ENCODE measurements at places on chromosomes 3 and 15. TPM values are rescaled to one million over a fixed set of nuclear protein-coding genes. Genes with fewer than 3 reads are reported as not detected.

ANKRD34C gene
- not detected for total RNA-seq

THBS1 gene
- 341 TPM for total RNA-seq

DUOX2 gene
- under 0.01 TPM for total RNA-seq

PPP1R14D gene
- total RNA-seq, result not detected

LEKR1 gene
- total RNA-seq, result 4.8 TPM

DAZL gene
- total RNA-seq, result not detected

SPESP1 gene
- total RNA-seq, result 6.8 TPM

CSPG4 gene
- 10.3 TPM for total RNA-seq

MUC4 gene
- total RNA-seq, result 0.30 TPM

FYTTD1 gene
- total RNA-seq, result 100 TPM

SH2D7 gene
- not detected for total RNA-seq

ANKRD63 gene
- total RNA-seq, result 0.52 TPM

DISP2 gene
- total RNA-seq, result 0.85 TPM

STRIT1 gene
- total RNA-seq, result not detected

SOX14 gene
- total RNA-seq, result not detected

ALS2CL gene
- 75.3 TPM for total RNA-seq

AGTR1 gene
- 5.4 TPM for total RNA-seq

PTH1R gene
- total RNA-seq, result 29.9 TPM

DUOX1 gene
- total RNA-seq, result 0.26 TPM

PFN2 gene
- 206 TPM for total RNA-seq

NCEH1 gene
- total RNA-seq, result 1.8 TPM

EOMES gene
- total RNA-seq, result not detected

PLSCR4 gene
- total RNA-seq, result 64.7 TPM

GATM gene
- 19.2 TPM for total RNA-seq

SV2B gene
- total RNA-seq, result 0.26 TPM

KBTBD12 gene
- total RNA-seq, result not detected

ROPN1 gene
- total RNA-seq, result not detected

KCNH8 gene
- 1.5 TPM for total RNA-seq

LMAN1L gene
- not detected for total RNA-seq

BTLA gene
- total RNA-seq, result 0.62 TPM

IL12A gene
- 0.73 TPM for total RNA-seq

CMTM6 gene
- 12.8 TPM for total RNA-seq

WWTR1 gene
- total RNA-seq, result 115 TPM

CRBN gene
- 59.4 TPM for total RNA-seq

Measured in uterus (tissue), 4 donors.